Stimulated activated CD4-positive, alpha-beta T cell treated with anti-CD3 and anti-CD28 coated beads, Interleukin-4, amount 100 ng/mL, for 24 hours (primary cell): ENCODE measurements at places on chromosomes 6 and 20.
A peak's percentile ranks its signal among the peaks of the same experiment; 100 is the strongest.

DNA sequence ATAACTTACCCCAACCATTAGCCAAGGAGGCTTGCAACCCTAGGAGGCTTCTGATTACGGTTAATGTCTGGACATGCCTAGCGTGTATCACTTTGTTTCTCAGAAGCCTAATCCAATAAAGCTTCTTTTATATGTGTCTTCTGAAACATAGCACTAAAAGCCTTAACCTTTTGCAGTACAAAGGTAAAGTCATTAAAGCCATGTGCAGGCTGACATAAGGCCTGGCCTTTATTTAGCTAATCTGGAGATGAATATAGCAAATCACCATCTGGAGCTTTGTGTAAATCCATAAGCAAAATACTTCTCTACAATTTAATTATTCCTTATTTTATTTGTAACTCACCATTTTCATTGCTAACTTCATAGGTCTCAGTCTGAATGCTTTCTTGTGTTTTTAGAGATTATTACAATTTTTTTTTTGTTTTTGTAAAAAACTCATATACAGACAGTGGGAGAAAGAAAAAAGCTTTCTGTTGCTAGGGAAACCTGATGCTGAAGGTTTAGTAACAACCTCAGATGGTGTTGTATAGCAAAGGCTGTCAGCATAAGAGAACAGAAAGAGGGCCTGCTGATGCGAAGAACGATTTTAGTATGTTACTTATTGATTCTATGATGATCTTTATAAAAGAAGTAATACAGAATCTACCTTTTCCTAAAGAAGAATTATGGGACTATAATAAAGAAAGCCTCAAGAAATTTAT is at the start of gene EYS:
Gene EYS, minus strand, starts transcription at position 101 of the 701 bp plus-strand sequence. CDS start 211,816 bp downstream, outside the sequence.
- no peak for DNase-seq

DNA sequence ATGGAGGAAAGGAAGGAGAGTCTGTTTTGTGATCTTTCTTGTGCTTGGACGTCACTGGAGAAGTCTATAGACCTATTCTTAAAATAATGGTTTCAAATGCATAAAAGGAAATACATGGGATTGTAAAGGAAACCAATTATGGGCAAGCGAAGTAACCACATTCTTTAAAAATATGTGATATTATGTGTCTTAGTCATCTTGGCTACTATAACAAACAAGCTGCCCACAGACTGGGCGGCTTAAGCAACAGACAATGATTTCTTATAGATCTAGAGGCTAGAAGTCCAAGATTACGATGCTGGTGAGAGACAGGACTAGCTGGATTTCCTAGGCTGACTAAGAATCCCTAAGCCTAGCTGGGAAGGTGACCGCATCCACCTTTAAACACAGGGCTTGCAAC is 49.4 kb upstream of the CD83 start:
- DNase-seq = no peak

GRCh38 chr20:11452326-11452725 is 465.4 kb upstream of the BTBD3 start:
- no peak for DNase-seq

- no peak for DNase-seq
Measured at GRCh38 chr6:156827382-156827781, 50.2 kb downstream of the ARID1B start.

- DNase-seq = no peak
Measured at GRCh38 chr6:24778121-24778520, 3.4 kb downstream of the GMNN start.

- DNase-seq = no peak
Measured at GRCh38 chr6:116313101-116313776, 33.5 kb upstream of the TSPYL1 start.

GRCh38 chr6:100371591-100371990 is 93.1 kb downstream of the SIM1 start:
- DNase-seq = no peak

DNA sequence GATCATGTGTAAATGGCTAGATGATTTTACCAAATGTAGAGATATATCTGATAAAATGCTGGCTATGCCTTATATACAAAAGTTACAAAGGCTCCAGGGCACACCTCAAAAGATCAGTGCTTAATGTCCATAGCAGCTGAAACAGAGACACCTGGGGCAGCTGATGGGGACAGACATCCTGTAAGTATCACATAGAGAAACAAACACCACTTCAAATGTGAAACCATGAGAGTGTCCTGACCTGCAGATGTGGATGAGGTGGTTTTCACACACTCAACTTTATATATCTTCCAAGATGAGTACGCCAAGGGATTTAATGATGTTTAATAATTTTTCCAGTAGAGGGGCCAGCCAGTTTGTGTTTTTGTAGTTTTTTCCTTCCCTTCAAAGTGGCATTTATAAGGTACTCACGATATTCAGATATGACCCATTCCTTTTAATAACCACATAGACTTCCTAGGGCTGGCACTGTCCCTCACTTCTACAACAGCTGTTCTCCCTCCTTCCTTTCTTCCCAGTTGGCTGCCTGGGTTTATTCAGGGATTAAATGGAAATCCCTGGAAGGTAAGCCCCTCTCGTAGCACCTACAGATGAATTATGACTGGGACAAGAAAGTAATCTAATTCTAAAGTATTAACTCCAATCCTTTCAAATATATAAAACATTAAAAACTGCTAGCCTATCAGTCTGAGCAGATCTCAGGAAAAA is 50.3 kb upstream of the MCM9 start:
- no peak for DNase-seq

GRCh38 chr6:38284802-38285394 is 354.8 kb downstream of the BTBD9 start:
- no peak for DNase-seq

DNA sequence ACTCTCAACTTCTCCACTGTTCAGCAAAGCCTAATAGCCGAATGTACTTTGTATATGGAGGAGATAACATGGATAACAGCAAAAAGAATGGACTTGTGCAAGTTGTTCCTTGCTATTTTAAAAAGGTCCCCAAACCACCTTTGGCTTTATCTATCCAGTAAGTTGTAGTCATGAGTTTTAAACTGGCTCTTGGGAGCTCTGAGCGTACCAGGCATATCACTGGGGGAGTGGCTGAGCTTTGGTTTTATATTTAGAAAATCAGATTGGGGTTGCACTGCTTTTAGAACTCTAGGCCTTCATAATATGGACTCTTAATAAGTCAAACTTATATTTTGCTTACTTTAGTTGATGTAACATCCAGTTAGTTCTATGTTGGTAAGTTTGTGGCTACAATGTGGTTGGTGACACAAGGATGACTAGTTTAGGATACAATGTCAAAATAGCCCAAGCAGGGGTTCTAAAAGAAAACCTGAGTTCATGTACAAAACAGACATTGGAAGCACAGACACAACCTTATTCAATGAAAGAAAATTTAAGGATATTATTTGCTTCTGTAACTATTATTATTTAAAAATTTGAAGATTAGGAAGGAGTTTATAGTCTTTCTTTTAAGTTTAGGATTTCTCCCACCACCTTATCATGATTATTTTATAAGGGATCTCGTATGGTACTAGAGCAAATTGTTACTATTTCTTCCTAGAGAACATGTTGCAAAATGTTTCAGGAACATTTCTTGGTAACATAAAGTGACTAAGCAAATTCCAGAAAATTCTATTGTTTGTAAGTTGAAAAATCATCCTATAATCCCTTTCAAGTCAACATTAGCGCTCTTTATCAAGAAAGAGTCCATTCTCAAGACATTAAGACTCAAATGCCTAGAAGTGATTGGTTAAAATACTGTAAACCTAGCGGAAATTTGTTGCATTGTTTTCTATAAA is 165.8 kb upstream of the SUPT3H start:
- no peak for DNase-seq

DNA sequence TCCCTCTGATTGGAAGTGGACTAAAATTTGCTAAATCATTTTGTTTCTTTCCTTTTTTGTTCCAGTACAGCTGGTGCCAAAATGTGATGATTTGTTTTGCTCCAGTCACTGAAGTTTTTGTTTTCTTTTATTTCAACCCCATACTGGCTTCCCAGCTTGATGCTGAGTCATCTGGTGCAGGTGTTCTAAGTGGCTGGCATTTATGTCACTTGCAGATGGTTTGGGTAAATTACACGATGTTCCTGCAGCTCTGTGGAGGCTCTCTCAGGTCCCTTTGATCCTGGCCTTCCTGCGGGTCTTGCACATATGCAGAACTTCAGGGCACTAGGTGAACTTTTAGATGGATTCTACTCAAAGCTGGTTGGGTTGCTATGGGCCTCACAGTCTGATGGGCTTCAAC is 577.7 kb downstream of the HAO1 start:
- no peak for DNase-seq

DNA sequence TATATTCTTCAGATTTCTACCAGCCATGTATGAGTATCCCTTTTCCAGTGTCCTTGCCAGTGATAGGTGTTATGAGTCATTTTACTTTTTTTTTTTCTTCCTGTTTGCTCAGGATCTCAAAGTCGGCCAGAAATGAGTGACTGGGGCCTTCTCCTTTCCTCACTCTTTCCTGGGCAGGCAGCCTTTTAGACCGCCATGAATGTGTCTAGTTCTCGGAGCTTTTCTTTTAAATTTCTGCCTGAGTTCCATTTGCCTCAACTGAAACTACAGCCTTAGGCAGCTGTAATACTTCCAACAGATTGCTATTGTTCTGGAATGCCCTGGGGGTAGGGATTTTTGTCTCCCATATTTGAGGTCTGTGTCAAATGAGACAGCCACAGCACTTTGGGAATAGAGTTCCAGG is 83.7 kb downstream of the STXBP5 start:
- DNase-seq = no peak

DNA sequence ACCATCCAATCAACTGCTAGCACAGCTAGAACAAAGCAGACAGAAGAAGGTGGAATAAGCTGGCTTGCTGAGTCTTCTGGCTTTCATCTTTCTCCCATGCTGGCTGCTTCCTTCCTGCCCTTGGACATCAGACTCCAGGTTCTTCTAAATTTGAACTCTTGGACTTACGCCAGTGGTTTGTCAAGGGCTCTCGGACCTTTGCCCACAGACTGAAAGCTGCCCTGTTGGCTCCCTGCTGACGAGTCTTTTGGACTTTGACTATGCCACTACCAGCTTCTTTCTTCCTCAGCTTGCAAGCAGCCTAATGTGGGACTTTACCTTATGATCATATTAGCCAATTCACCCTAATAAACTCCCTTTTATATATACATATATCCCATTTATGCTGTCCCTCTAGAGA is 164.1 kb upstream of the GJE1 start:
- no peak for DNase-seq

GRCh38 chr6:168370310-168370991 is 50.9 kb upstream of the DACT2 start:
- peak; percentile 65 for DNase-seq
